ENCODE measurements at places on chromosomes 3 and 15.
A peak's percentile ranks its signal among the peaks of the same experiment; 100 is the strongest.

DNA sequence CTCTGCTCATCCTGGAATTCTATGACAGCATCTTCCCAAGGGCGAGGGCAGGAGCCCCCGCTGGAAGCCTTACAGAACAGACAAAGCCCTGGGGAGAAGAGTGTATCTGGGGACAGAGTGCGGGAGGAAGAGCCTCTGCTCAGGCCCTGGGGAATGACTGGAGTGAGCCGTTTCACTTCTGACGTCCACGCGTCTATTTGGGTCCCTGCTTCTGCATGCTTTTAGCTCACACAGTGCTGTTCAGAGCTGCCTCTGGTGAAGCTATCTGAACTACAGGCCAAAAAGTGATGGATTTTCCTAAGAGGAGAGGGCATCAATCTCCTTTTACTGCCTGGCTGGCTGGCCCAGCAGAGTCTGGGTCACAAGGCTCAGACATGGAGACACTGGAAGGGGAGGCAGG lies 311.8 kb downstream of the NTRK3 start:
- DNase-seq = no peak

DNA sequence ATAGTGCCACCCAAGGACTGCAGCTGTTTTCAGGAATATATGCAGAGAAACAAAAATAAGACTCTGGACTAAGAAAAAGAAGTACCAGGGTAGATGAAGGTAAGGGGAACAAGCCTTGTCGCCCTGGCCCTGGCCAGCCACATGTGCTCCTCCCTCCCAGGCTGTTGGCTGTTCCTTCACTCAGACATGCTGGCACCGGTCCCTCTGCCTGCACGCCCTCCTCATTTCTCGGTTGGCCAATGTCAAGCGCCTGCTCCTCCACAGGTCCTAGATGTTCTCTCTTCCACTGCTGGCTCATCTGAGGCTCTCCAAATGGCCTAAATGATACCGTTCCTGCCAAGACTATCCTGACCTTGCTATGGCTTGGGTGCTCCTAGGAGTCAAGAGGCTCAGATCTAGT lies 288.4 kb upstream of the LYSMD4 start:
- DNase-seq = no peak

GRCh38 chr3:168467115-168467714 lies 371.5 kb upstream of the GOLIM4 start:
- DNase-seq = no peak

- peak; percentile 43 for DNase-seq
These were observed 585 bp downstream of the CSK start for GRCh38 chr15:74782259-74783071.

DNA sequence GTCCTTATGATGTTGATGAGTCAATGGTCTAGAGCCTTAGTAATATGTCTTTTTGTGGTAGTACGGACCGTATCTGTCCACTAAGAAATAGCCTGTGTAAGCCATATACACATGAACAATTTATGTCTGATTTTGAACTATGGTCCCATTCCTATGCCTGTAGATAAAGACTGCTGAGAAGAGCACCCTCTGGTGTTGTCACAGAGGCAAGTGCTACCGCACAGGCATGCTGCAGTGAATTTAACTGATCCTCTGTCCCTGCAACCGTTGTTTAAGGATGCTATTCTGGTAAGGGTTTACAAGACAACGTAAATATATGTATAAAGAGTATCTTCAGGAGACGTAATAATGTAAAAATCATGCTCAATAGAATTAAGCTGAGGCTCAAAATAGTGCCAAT lies 170.7 kb downstream of the UBE3A start:
- DNase-seq = no peak

- DNase-seq = no peak
These were observed 19.6 kb downstream of the SLCO3A1 start for GRCh38 chr15:91873138-91873536.

DNA sequence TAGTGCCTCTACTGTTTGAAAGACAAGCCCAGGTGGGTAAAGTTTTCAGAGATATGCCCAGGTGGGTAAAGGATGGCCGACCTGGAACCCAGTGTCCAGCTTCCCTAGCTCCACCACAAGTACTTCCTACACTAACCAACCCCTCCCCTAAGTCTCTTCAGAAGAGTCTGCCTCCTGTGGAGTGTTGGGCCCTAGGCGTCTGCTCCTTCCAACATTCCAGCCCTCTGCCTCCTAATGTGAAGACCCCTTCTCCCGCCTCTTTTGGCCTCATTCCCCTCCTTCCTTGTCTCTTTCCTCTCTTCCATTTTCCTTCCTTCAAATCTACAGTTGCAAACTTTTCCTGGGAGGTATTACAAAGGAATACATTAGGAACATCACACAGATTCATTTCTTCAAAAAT lies 38.6 kb downstream of the CNTN3 start:
- DNase-seq = no peak

GRCh38 chr3:143078883-143079282 lies 40.7 kb upstream of the CHST2 start:
- DNase-seq = no peak

- no peak for DNase-seq
These were observed 40.9 kb downstream of the GNB4 start for GRCh38 chr3:179410331-179410730.

DNA sequence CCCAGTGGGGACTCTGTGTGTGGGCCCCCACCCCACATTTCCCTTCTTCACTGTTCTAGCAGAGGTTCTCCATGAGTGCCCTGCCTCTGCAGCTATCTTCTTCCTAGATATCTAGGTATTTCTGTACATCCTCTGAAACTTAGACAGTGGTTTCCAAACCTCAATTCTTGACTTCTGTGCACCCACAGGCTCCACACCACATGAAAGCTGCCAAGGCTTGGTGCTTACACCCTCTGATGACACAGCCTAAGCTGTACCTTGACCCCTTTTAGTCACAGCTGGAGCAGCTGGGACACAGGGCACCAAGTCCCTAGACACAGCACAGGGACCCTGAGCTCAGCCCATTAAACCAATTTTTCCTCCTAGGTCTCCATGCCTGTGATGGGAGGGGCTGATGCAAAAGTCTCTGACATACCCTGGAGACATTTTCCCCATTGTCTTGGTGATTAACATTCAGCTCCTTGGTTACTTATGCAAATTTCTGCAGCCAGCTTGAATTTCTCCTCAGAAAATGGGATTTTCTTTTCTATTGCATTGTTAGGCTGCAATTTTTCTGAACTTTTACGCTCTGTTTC lies 304.5 kb downstream of the OTOL1 start:
- no peak for DNase-seq

GRCh38 chr3:149542375-149543312 lies 68.1 kb downstream of the TM4SF4 start:
- DNase-seq = no peak

DNA sequence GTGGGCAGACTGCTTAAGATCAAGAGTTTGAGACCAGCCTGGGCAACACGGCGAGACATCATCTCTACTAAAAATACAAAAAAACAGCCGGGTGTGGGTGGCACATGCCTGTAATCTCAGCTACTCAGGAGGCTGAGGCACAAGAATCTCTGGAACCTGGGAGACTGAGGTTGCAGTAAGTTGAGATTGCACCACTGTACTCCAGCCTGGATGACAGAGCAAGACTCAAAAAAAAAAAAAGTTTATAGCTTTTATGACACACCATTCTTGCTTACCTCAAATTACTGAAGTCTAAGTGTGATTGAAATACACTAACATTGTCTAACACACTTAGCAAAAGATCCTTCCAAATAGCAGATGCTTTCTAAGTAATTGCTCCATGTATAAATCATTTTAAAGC lies 207.6 kb downstream of the STAG1 start:
- no peak for DNase-seq

GRCh38 chr3:69320871-69321271 lies 65.0 kb downstream of the FRMD4B start:
- DNase-seq = no peak

DNA sequence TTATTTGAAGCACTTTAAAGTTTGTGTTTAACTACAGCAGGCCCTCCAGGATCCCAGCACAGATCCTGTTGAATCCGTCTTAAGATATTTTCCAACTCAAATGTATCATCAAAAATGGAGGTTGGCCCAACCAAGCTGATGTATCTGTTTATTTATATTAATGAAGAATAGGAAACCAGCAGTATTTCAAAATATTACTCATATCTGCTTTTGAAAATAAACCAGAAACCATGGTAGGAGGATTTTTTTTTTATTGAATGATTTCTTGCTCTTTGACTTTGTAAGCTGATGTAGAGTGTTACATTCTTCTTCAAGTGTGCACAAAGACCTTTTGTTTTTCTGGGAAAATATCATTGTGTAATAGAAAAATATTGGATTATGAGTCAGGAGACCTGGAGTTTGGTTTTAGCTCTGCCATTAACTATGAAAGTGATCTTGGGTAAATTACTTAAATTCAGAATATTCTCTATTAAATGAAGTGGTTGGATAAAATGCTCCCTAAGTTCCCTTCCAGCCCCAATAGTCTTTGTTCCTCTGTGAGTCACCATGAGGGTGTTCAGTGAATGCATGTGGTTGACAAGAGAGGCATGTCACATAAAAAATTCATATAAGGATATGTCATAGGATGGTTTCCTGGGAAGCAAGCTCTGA lies 221.3 kb upstream of the GAP43 start:
- DNase-seq = no peak

DNA sequence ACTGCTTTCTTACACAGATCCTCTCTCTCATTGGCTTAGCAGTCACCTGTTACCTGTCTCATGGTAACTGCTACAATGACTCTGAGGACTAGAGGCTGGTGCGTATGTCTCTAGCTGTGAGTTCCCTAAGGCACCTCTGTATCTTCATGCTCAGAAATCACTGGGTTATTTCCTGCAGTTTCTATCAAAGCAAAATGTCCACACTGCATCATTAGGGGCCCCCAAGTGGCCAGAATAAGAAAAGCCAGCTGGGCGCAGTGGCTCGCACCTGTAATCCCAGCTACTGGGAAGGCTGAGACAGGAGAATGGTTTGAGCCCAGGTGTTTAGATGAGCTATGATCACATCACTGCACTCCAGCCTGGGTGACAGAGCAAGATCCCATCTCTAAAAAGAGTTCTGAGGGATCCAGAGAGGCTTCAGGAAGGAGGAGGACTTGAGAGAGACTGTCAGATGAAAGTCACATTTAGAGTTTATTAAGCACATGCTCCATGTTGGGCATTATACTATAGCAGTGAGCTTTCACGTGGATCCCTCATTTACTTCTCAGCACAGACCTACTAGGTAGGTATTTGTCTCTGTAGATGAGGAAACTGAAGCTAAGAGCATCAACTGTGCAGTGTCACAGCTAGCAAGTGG lies 2.3 kb upstream of the VPS18 start:
- DNase-seq = no peak

- DNase-seq = no peak
These were observed 214.4 kb downstream of the TIGIT start for GRCh38 chr3:114508208-114508607.

- DNase-seq = no peak
These were observed 139.0 kb downstream of the P3H2 start for GRCh38 chr3:189981668-189982067.

DNA sequence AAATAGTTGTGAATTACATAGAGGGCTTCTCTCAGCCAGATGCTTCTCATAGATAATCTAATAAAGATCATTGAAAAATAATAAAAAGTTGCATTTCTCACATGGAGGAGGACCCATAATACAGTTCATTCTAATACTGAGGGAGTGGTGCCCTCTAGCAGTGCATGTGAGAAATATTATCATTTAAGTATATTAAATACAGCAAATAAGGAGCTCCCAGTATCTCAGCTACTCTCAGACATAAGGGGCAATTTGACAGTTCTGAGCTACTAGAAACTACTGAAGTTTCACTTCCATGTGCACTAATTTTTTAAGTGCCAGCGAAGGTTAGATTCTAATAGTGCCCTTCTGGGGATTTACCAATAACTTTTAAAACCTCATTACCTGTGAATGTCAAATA lies 188.3 kb downstream of the IL5RA start:
- no peak for DNase-seq

GRCh38 chr3:127386490-127386889 lies 98.6 kb upstream of the PRR20G start:
- no peak for DNase-seq

- DNase-seq = no peak
These were observed 3.4 kb downstream of the GAP43 start for GRCh38 chr3:115626721-115627120.

- DNase-seq = no peak
These were observed 23.3 kb upstream of the C15orf39 start for GRCh38 chr15:75178171-75178937.

DNA sequence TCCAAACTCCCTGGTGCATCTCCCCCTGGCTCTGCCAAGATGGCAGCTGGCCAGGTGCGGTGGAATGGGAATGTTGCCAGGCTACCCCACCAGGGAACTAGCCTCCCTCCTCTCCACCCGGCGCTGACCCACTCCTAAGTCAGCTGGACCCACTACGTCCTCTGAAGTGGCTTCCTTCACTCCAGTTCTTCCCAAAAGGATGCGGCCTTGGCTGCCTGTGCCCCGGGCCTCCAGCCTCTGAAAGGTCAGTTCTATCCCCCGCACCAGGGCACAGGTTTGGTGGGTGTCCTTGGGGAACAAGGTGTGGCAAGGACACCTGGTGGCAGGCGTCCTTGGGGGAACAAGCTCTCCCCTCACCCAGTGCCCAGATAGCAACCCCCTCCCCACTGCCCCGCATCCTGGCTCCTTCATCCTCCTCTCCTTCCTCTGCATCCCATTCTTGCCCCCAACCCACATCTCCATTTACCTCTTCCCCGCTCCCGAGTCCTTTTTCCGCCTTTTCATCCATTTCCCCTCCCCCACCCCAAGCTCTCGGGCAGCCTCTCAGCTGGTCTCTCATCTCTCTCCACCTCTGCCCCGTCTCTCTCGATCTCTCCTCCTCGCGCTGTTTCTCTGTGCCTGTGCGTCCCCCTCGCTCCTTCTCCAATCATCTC lies 54.0 kb downstream of the LHFPL4 start:
- no peak for DNase-seq

GRCh38 chr3:46987743-46988401 lies 8.4 kb downstream of the NBEAL2 start:
- DNase-seq = peak; percentile 79

DNA sequence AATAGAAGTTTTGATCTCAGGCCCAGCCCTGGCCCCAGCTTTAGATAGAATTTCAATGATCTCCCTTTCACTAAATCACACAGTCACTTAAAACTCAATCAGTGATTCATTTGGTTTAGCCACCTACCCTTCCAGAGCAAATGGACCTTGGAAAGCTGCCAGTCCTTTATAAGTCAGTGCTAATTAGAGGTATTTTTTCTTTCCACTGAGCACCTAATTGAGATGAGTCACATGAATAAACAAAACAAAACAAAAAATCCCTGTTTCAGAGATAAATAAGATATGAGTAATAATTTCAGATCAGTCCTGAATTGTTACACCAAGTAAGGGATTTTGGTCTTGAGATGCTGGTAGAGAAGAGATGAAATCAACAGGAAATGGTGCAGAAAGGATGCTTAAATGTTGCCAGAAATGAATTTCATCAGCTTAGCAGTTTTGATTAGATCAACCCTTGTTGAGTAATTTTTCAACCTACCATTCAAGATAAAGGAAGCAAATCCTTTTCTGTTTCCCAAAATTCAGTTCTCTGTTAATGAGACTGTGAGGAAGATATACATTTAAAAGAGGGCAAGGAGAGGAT lies 352.0 kb upstream of the COL8A1 start:
- no peak for DNase-seq

GRCh38 chr15:73375012-73375411 lies 6.3 kb upstream of the HCN4 start:
- DNase-seq = no peak

GRCh38 chr15:70204652-70205051 lies 106.9 kb upstream of the TLE3 start:
- no peak for DNase-seq

GRCh38 chr15:48785195-48785594 lies 25.7 kb downstream of the CEP152 start:
- DNase-seq = no peak

- no peak for DNase-seq
These were observed 135.7 kb upstream of the IL12A start for GRCh38 chr3:159852821-159853505.

- DNase-seq = no peak
These were observed 31.3 kb downstream of the CMTM7 start for GRCh38 chr3:32422943-32423342.
